Suppressor macrophage (primary cell): ENCODE measurements at places on chromosomes 4 and X.

- peak; percentile 65 for DNase-seq
Observed at GRCh38 chrX:119775517-119776238, 15.8 kb downstream of the RPL39 start.

DNA sequence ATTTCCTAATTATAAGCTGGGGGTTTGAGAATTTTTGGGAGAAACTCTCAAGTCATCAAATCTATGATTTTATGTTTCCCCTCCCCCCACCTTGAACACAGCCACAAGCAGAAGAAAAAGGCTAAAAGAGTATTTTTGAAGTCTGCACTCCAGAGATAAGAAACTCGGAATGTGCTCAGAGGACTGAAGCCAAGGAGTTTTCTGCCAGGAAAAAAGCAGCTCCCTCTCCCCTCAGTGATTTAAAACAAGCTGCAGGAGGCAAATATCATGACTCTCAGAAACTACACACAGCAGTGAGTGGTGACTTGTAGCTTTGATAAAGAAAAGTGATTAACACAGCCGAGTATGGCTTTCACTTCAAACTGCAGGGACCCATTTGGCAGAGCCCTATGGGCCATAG, 800.2 kb upstream of the FTHL17 start:
- DNase-seq: no peak

- no peak for DNase-seq
Observed at GRCh38 chr4:106704253-106704870, 331.8 kb downstream of the DKK2 start.

GRCh38 chr4:165635951-165636350, 237.1 kb upstream of the TLL1 start:
- DNase-seq: no peak

GRCh38 chr4:48175806-48176205, 41.8 kb upstream of the TXK start:
- DNase-seq: no peak

DNA sequence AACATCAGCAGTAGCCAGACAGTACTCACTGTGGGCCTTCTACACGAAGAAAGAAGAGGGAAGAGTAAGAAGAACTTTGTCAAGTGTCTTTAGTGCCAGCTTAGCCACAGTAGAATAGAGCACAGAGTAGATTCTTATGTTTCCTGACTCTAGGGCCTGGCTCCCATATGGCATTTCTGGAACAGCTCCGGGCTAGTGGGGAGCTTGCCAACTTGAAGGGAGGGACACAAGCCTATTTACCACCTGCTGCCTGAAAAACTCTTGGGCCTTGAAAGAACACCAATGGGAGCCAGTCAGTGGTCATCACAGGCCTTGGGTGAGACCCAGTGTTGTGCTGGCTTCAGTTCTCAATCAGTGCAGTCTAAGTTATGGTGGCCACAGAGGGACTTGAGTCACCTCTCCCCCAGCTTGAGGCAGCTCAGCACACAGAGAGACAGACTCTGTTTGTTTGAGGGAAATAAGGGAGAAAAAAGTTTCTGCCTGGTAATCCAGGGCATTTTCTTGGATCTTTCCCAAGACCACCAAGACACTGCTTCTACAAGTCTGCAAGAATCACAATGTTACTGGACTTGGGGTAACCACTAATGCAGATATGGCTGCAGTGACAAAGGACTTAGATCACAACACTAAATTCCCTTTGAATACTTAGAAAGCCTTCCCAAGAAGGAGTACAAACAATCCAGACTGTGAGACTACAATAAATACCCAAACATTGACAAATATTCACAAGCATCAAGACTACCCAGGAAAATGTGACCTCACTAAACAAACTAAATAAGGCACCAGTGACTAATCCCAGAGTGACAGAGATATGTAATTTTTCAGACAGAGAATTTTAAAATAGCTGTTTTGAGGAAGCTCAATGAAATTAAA, 261.0 kb upstream of the NDST3 start:
- no peak for DNase-seq

GRCh38 chr4:7894677-7895181, 44.9 kb downstream of the AFAP1 start:
- no peak for DNase-seq

DNA sequence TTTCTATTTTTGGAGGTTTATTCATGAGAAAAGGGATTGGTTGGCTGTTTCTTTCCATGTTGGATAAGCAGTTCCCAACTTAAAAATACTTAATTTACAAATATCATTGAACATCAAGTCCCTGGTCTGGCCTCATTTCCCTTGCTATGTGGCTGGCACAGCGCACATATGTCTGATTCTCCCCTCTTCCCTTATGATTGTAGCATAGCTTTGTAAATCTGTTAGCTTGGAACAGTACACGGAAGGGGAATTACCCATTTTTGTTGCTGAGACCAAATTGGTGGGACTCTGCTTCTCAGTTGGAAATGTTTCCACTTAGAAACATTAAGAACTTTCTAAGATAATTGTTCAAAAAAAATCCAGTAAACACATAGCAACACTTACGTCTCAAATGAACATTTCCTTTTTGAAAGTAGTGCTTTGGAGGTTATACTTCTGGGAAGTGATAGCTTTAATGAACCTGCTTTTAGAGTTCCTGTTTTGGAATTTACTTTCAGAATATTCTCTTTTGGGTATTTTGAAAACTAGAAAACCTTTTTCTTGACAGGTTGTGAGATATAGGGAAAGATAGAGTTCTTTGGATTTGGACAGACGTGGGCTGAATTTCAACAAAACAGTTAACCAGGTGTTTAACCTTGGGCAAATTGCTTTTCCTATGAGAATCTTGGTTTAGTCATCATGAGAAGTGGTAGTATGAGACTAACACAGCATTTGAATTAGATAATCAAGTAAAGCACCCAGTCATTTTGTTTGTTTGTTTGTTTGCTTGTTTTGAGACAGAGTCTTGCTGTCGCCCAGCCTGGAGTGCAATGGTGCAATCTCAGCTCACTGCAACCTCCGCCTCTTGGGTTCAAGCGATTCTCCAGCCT, 47.3 kb downstream of the STIM2 start:
- no peak for DNase-seq

DNA sequence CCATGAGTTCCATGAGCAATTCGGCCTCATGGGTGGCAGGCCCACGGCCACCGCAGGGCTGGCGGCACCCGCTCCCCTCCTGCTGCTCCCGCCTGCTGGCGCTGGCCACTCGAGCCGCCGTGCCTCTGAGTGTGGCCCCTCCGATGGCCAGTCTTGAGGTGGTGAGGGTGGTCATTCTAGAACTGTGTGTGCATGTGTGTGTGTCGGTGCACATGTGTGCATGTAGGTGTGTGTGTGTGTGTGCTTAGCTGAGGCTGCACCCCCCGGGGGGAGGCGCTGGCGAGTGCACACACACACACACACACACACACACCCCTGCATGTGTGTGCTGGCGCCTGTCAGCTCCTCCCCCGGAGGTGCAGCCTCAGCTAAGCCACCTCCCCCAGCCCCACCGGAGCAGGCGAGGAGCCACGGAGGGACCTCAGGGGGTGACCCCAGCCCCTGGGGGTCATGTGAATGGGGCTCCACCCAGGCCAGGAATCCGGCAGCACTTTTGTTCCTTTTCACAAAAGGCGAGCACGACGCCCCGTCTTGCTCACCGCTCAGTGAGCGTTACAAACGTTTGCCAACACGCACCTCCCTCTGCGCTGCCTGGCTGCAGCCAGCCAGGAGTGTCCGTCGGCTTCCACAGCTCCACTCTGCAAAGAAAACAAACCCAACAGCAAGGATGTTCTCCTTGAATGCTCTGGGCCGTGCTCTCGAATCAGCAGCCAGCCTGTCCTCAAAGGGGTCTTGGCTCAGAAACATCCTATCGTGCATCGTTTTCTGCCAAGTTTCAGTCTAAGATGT, 29.9 kb downstream of the FGFRL1 start:
- no peak for DNase-seq

DNA sequence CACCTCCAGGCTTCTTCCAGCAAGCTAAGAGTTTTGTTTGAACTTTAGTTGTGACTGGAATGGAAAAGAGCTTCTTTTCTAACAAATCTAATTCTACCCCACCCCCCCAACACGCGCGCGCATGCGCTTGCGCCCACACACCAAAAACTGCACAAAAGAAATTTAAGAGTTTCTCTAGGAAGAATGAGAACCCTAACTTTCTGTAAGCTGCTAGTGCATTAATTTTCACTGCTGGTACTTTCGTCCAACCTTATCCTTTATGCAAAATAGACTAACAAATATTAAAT, 9.0 kb upstream of the INTU start:
- peak; percentile 33 for DNase-seq

DNA sequence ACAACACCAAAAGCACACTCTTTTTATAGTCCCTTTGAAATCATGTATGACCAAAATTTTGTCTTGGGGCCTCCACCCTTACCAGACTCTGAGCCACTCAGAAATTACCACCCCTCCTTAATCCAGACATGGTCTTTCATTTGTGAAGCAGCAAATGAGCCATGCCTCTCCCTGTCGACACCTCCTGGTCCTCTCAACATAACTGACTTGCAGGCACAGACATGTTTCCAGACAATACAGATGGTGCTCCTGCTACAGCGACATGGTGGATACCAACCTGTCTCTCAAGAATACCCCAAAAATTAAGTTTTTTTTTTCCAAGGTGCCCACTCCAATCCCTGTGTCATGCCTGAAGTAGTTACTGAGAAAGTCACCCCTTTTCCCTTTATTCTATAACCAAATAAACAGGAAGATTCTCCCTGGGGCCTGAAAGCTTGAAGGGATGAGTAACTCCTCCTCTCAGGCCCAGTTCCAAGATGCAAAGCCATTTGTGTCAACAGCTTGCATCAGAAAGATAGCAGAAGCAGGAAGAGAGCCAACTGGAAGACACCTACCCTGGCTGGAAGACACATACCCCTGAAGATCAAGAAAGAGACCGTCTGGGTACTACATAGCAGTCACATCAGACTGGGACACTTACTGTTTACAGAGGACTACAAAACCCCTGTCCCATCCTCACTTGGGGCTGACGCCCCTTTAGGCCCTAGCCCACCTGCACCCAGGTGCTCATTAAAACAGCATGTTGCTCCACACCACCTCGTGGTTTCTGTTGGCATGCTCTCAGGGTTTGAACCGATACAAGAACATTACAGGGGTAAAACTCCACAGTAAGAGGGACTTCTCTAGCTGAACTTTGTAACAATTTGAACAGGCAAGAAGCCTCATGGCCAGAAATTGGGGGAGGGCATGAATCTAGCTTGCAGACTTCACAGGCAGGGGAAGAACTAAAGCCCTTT, 5.5 kb upstream of the UGT2B17 start:
- DNase-seq: no peak

DNA sequence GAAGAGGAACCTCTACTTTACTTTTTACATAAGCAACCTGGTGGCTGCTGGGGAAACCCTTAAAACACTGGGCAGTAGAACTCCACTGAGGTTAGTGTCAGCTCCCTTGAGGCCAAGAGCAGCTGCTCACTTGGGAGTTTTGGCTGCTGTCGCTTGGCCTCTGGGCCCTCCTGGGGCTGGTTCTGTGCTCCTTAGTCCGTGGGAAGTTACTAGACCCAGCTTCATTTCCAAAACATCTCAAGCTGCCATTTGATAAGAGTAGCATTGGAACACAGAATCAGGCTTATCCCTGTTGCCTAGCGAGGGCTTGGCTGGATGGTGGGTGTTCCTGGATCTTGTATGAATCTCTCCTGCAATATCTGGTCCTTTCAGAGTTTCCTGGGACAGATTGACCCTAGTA, 26.1 kb downstream of the RNF4 start:
- DNase-seq: no peak

- DNase-seq: no peak
Observed at GRCh38 chrX:112688242-112688641, 8.5 kb upstream of the LHFPL1 start.

DNA sequence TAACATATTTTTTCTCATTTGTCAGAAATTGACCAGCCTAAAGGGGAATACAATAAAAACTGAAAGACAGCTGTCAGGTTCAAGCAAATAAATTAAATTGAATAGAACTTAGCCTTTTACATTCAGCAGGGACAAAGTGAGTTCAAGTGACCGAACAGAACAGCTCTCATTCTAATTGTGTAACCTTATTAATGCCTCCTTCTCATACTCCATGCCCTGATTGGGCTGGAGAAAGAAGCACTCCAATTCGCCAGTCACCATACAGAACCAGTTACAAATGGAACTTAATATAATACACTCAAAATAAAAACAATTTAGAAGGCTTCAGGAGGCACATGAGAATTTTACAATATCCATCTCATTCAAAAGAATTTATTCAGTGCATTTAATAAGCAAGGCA, 8.0 kb downstream of the PPP3CA start:
- DNase-seq: no peak

DNA sequence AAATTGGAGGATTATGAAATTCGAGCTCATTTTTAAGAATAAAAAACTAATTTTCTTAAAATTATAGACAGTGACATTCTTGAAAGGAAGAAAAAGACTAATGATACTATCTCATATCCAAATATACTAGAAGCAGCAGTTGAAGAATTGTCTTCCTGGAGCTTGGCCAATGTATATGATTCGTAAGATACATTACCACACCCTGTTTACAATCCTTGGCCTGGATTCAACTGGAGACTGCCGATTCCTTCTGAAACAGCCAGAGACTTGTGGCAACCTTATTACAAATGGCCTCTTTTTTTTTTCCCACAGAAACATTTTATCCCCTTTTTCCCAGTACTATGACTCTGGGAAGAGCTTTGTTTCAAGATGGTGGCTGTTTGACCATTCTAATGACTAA, 571.2 kb upstream of the FAT1 start:
- no peak for DNase-seq

DNA sequence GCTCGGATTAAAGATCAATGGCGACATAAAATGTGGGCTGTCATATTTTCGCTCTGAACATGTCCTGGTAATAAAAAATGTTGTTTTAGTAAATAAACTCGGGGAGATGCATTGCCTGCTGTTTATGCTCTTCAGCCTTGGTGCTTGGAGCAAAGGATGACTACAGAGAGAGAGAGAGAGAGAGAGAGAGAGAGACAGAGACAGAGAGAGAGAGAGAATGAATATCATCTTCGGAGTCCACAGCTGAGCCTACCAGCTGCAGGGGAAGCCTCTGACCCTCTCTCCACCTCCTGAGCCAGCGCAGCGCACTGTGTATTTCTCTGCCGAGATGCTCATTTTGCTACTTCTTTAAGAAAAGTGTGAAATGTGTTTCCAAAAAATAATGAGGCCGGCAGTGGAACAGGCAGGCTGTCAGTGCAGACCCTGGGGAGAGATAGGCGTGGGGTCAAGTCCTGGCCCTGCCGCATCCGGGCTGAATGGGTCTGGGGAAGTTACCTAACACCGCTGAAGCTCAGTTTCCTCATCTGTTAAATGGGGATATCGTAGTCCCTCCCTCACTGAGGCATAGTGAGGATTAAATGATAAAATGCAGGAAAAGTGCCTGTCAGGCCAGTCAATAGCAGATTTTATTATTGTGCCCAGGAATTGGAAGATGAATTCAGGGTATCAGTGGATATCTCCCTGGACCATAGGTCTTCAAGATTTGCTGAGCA, 58.5 kb upstream of the LGI2 start:
- DNase-seq: no peak
